Activated naive CD4-positive, alpha-beta T cell treated with anti-CD3 and anti-CD28 coated beads, Interleukin-2, amount 50 U/mL, for 72 hours (primary cell): ENCODE measurements at places on chromosomes 7 and 10.

DNA sequence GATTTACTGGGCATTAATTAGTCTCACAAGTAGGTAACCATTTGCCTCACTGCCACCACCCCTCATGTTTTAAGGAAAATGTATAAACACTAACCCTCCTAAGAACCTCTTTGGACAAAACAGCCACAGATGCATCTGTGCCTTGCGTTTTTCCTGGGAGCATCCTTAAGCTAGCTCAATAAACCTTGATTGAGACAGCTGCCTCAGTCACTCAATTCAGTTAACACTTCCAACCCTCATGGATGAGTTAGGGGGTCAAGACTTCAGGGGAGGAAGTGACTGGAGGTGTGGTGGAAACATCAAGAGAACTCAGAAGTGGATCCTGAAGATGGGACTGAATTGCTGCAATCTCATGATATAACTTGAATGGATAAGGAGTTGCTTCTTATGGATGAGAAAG, 31.5 kb downstream of the CUL2 start:
- no peak for DNase-seq

GRCh38 chr7:49611951-49612350, 161.5 kb upstream of the VWC2 start:
- DNase-seq = no peak

- DNase-seq = no peak
Observed at GRCh38 chr10:26335574-26336093, 102.5 kb upstream of the APBB1IP start.

DNA sequence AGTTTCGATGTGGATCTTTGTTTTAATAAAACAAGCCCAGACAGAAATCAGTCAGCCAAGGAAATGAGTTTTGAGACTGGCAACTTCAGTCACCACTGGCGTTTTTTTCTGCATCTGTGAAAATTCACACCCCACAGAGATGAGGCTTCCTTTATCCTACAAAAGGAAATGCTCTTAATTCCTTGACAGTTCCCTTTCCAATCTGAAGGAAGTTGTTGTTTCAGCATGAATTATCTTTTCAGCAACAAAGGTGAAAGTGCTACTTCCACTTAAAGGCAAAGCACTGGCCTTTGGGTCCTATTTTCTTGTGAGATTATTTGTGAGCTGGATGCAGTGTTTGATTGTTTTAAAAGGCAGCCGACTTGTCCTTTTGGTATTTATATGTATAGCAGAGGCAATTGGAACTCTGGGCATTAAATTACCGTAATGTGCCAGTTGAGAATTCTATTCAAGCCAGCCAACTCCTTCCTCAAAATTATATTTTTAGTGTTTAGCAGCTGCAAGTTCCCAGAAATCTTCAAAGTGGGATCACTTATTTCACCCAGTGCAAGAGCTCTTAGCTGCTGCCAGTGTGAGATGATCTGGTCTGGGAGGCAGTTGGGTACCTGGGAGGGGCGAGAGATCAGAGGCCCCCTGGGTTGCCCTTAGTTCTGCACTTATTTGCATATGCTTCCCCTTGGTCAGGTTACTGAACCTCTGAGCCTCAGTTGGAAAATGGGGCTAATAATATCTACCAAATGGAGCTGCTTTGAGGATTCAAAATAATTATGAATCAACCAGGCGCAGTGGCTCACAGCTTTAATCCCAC, 427.1 kb downstream of the GALNT17 start:
- no peak for DNase-seq

- no peak for DNase-seq
Observed at GRCh38 chr10:44930904-44931620, 19.9 kb downstream of the TMEM72 start.

- no peak for DNase-seq
Observed at GRCh38 chr7:93044147-93044810, 73.5 kb downstream of the SAMD9 start.

DNA sequence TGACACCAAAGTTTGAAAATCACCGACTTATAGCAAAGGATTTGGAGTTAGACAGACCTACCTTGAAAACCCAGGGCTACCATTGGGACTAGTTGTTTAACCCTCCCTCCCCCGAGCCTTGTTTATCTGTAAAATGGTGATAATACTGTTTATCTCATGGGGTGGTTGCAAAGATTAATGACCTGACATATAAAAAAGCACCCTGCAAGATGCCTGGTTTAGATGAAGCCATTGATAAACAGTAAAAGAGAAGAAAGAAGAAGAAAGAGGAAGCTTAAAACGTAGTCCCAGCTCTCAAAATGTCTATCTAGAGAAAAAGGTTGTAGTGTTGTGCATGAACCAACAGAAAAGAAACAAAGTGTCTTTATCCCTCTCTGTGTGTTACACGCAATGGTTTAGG, 145.7 kb downstream of the FGFR2 start:
- DNase-seq = no peak

GRCh38 chr10:32189400-32190084, 133.3 kb upstream of the KIF5B start:
- DNase-seq = no peak

DNA sequence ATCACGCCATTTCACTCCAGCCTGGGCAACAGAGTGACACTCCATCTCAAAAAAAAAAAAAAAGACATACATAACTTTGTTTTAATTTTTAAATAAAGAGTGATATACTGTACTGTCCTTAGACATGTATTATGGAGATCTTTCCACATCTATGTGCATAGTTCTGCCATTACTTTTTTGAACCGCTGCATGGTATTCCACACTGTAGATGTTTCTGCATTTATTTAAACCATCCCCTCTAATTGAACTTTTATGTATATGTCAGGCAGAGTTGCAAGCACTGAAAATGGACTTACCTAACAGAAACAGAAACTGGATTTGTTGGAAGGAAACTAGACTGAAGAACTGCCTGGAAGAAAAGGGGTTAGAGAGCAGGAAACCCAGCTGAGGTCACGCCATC, 8.5 kb upstream of the ARHGAP19 start:
- no peak for DNase-seq

DNA sequence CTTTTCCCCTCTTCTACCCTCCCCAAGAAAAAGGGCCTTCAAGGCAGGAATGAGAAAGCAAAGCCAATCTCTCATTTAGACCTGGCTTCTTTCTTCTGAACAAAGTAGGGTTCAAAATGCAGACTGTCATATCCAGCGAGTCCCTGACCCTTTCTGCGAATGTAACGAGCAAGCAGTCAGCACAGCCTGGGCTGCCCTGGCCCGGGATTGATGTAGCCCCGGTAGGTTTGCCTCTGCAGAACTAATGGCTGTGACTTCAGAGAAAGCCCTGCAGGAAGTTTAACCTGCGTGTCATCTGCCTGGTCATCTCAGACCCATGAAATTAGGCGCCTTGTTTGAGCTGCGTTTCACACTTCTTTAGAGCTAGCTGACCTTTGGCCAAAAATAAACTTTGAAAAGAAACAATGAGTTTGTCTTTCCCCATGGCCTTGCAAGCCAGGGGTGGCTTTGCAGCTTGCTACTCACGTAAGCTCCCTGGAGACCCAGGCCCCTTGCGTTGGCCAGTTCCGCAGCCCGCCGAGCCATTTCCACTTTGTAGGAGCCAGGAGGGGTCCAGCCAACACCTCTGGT, 36.4 kb downstream of the HABP2 start:
- DNase-seq = no peak

DNA sequence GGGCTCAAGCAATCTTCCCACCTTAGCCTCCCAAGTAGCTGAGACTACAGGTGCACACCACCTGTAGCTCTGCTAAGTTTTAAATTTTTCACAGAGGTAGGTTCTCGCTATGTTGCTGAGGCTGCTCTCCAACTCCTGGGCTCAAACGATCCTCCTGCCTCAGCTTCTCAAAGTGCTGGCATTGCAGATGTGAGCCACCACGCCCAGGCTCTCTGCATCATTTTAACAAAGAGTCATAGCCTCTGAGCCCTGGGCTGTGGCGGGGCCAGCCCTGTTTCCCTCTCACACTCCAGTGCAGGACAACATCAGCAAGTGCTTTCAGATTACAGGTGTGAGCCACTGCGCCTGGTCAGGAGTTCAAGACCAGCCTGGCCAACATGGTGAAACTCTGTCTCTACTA, 102.5 kb downstream of the COL26A1 start:
- DNase-seq = no peak

DNA sequence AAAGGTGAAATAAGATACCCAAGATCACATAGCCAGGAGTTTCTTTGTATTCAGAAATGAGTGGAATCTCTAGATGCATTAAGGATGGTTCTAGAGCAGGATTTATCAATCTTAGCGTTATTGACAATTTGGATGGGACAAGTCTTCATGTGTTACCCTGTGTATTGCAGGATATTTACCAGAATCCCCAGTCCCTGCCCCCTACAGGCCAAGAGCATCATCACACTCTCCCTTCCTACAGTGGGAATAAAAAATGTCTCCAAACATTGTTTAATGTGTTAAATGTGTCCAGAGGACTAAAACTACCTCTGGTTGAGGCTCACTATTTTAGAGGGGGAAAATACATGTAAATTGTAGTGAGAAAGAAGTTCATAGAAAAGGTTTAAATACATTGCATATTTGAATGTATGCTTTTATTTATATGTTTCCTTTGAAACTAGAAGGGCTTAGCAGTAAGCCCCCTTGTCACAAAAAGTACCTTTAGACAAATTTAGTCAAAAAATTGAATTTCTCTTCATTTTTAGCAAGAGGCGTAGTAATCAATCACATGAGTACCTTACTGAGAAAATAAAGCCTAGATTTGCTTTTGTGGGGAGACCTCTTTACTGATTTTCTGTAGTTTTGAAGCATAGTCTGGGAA, 141.2 kb downstream of the MLLT10 start:
- DNase-seq = no peak

DNA sequence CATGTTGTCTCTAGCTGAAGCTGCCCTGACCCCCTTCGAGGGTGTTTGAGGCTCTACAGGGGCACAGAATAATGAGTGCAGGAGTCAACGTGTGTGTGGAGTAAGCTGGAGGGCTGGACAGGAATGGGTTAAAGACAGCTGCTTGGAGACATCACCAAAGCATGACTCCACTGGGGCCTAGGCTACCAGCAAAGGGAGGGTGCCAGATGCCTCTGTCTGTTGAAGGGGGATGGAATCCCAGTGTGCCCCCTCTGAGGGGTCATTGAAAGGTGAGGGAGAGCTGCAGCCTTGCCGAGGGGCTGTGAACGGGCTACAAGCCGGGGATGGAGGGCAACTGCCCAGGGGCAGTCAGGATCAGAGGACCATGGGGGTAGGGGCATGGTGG, 51.7 kb upstream of the PODXL start:
- DNase-seq = no peak

GRCh38 chr7:112121318-112121717, 84.9 kb downstream of the DOCK4 start:
- no peak for DNase-seq

- DNase-seq = no peak
Observed at GRCh38 chr7:30445770-30446169, 32.8 kb downstream of the NOD1 start.

DNA sequence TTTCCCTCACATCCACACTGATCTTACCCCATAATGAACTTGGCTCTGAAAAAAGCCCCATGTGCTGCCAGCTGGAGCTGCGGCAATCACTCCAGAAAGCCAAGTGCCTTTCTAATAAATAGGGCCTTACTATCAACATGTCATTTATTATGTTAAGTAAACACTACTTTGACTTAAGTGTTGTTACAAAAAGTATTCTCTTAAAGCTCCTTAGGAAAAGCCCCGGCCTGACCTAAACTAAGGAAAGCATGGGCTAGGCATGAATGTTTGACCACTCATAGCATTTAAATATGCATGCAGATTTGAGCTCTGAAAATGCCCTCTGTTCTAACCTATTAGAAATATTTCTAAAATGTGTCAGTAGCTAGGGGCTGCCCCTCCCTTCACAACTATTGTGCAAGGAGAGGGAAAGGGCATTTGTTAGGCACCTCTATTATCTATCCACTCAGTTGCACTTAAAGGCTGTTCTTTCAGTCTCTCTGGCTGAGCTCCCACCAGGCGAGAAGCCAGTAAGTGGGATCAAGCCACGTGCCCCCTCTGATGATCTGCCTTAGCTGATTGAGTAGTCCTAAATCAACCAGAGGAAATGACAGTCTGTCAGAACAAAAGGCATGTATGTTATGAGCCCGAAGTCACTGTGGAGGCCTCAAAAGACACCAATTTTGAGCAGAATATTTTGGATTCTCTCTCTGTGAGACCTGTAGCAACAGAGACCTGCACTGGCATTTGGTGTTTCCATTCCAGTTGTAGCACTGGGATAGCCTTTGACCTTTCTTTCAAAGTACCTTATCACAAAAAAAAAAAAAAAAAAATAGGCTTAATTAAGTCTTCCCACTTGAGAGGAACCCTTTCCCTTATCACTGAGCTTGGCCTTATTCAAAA, 77.1 kb downstream of the ITGB8 start:
- no peak for DNase-seq
